ENCODE measurements at places on chromosomes 2 and 18.

DNA sequence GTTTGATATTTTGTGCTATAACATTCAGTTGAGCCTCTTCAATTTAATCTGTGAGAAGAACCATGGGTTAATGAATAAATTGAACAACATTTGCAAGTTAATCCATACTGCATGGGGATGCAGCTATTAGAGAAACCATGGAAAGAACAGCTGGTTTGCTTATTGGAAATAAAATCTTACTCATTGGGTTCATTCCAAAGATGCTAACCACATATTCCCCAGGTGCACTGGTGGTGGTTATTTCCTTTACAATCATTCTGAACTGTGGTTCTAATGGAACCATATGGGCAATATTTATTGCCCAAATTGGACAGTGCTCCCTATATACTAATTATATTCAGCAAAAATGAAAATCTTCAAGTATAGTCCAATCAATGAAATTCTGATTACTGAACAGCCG, 1200.4 kb upstream of the CDH2 start:
- no peak for DNase-seq

GRCh38 chr2:140247451-140248195, 1467.4 kb upstream of the NXPH2 start:
- no peak for DNase-seq

GRCh38 chr2:12251121-12251520, 465.6 kb upstream of the TRIB2 start:
- no peak for DNase-seq

- no peak for DNase-seq
These were observed 690.8 kb upstream of the CELF4 start for GRCh38 chr18:38256366-38256765.

GRCh38 chr18:45173799-45174519, 441.3 kb upstream of the SLC14A2 start:
- DNase-seq, result no peak

GRCh38 chr2:216793386-216793785, 66.5 kb downstream of the TNP1 start:
- DNase-seq, result no peak

Measured in T follicular helper cell (primary cell).